ENCODE measurements at places on chromosomes 4 and X. TPM values are rescaled to one million over a fixed set of nuclear protein-coding genes. Genes with fewer than 3 reads are reported as not detected.

DNA sequence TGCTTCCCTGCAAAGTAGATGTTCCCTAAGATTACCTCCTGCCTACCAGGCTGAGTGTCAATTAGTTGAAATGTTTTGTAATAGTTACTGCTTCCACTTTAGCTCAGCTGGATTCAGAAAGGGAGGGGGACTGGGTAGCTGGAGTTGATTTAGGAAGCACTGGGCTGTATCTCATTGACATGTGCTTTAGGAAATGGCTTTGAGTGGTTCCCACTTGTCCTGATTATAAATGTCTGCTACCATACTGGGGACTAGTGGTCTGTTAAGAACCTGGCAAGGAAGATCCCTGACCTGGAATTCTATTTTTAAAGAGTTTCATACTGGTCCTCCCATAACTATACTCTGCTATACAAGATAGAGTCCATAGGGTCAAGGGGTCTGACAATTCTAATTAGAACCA lies 363.9 kb upstream of the PPP1R2C start:
- no peaks in the 10 kb centered on the region for H3K36me3 ChIP-seq
- no peaks in the 10 kb centered on the region for H3K27me3 ChIP-seq
- H3K4me1 ChIP-seq: no peaks in the 10 kb centered on the region
- no peak overlapping the region for H3K27ac ChIP-seq

DNA sequence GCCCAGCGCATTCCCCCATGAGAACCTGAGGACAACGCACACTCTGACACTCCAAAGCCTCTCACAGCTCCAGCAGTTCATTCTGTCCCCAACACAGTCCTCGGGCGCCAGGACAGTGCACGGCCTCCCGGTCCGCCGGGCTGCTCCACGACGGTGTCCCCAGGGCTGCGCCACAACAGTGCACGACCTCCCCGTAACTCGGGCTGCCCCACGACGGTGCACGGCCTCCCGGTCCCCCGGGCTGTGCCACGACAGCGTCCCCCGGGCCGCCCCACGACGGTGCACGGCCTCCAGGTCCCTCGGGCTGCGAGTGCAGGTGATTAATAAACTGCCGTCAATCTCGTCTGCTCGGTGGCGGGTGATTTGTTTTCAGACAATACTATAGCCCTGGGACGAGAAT lies 585.1 kb upstream of the FRG1 start:
- no peaks in the 10 kb centered on the region for H3K36me3 ChIP-seq
- H3K4me1 ChIP-seq: no peaks in the 10 kb centered on the region
- no peak overlapping the region for H3K27ac ChIP-seq
- H3K27me3 ChIP-seq: no peaks in the 10 kb centered on the region
- H3K4me3 ChIP-seq: no peak overlapping the region

SPANXD gene
- not detected for total RNA-seq

DNA sequence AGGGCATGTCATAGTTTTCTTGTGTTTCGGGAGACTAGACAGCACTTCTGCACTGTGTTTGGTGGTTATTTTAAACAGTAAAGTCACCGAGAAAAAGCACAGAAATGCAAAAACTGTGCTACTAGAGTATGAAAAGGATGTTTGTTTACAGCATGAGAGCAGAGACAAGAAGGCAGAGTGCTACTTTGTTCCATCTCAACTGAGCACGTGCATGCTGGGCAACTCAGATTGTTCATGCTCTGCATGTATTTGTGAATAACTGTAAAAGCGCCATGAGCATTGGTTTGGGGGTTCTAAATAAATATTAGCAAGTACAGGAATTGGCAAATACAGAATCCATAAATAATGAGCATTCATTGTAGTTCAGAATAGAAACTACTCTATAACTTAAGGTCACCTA lies 7.4 kb downstream of the EVC start:
- no peaks in the 10 kb centered on the region for H3K27me3 ChIP-seq
- no peak for DNase-seq
- no peaks in the 10 kb centered on the region for H3K4me1 ChIP-seq
- H3K27ac ChIP-seq: no peak overlapping the region
- H3K4me3 ChIP-seq: no peak overlapping the region

CT45A3 gene
- not detected for total RNA-seq

GRCh38 chrX:10015723-10016518 lies 48.8 kb downstream of the CLDN34 start:
- H3K27ac ChIP-seq: peak overlapping the region; percentile 74
- H3K4me3 ChIP-seq: peak overlapping the region; percentile 43
- DNase-seq: peak; percentile 45
- H3K4me1 ChIP-seq: peaks cover 37% of the 10 kb centered on the region
- no peaks in the 10 kb centered on the region for H3K27me3 ChIP-seq

- no peak within 1 kb of the TSS for H3K4me3 ChIP-seq
- no peaks in the 10 kb centered on the region for H3K27me3 ChIP-seq
- H3K27ac ChIP-seq: no peak within 1 kb of the TSS
- no peaks in the 10 kb centered on the region for H3K4me1 ChIP-seq
Observed at GRCh38 chrX:139708067-139708466, at the start of gene MCF2. Gene MCF2, minus strand, starts transcription at chrX:139708167. Its CDS starts 56,423 bp downstream, at chrX:139651744.

CXorf49B gene
- not detected for total RNA-seq

DNA sequence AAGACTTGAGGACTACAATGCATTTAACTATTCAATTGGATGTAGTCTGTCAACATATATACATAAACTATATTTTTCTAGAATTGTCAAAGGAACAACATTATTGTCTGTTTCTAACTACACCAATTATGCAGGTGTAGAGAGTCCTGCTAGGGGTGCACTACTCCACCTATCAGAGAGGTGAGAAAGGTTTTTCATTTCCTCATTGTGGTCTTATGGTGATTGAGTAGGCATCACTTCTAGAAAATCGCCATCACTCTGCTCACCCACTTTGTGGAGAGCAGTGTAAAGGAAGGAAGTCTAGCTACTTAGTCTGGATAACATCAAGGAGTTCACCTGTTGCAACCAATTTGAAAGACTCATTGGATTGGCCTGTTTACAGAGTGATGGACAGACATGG lies 4.4 kb upstream of the ADH1C start:
- no peaks in the 10 kb centered on the region for H3K36me3 ChIP-seq
- H3K27me3 ChIP-seq: no peaks in the 10 kb centered on the region
- no peak overlapping the region for H3K4me3 ChIP-seq

- no peaks in the 10 kb centered on the region for H3K36me3 ChIP-seq
- no peaks in the 10 kb centered on the region for H3K27me3 ChIP-seq
- H3K27ac ChIP-seq: no peak overlapping the region
- DNase-seq: no peak
- H3K4me1 ChIP-seq: no peaks in the 10 kb centered on the region
Observed at GRCh38 chr4:14257903-14258302, 630.4 kb upstream of the BOD1L1 start.

USP38 gene
- 26.0 TPM for total RNA-seq

TXK gene
- 3.0 TPM for total RNA-seq

GRCh38 chr4:61374447-61374891 lies 174.3 kb downstream of the ADGRL3 start:
- H3K4me1 ChIP-seq: no peaks in the 10 kb centered on the region
- H3K4me3 ChIP-seq: no peak overlapping the region
- H3K36me3 ChIP-seq: no peaks in the 10 kb centered on the region
- H3K27me3 ChIP-seq: no peaks in the 10 kb centered on the region

NPY5R gene
- total RNA-seq: 0.29 TPM

GRCh38 chr4:63817196-63817865 lies 591.9 kb downstream of the TECRL start:
- no peak overlapping the region for H3K4me3 ChIP-seq
- H3K36me3 ChIP-seq: no peaks in the 10 kb centered on the region
- H3K4me1 ChIP-seq: no peaks in the 10 kb centered on the region
- DNase-seq: no peak

DNA sequence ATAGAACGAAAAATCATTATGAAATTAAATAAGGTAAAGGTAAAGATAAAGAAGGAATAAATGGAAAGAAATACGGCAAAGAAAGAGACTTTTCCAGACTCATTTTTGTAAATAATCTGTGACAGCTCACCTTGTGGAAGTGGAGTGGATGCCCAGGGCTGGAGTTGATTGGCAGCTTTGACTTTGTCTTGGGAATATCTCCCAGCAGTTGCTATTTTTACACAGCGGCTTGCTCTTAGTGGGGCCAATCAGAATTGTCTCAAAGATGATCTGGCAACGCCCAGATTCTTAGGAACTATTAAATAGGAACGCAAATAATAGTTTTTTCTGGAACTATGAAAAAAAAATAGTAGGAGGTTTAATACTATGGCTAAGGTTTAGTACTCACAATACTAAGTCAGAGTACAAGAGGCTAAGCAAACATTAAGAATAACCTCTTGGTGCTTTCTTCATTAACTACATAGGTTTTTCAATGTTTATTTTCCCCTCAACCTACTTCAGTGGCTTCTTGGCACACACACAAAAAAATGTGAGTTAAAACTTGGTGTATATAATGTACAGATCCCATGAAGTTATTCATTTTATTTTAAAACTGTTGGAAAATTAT lies 132.7 kb downstream of the TRAM1L1 start:
- no peak overlapping the region for H3K4me3 ChIP-seq
- DNase-seq: peak; percentile 16

DNA sequence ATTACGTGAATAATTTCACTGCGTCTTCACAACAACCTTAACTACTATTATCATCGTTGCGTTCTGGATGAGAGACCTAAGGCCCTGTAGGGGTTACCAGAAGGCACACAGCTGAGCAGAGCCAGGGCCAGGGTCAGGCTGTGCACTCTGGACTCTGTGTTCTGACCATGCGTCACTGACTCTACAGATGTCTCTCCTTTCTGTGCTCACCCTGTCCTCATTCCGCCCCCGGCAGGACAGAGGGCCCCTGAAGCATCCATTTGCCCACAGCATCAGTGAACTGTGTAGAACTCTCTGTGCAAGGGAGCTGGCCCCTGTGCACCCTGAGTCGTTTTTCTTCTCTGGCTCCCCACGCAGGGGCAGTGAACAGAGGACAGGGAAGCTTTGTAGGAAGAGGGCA lies 21.3 kb downstream of the GPKOW start:
- no peak for DNase-seq
- H3K27ac ChIP-seq: no peak overlapping the region
- no peak overlapping the region for H3K4me3 ChIP-seq
- no peaks in the 10 kb centered on the region for H3K27me3 ChIP-seq

GRCh38 chrX:621705-622503 lies 8.7 kb upstream of the SHOX start:
- H3K27ac ChIP-seq: no peak overlapping the region
- no peak overlapping the region for H3K4me3 ChIP-seq
- peaks cover 79% of the 10 kb centered on the region for H3K27me3 ChIP-seq
- no peaks in the 10 kb centered on the region for H3K36me3 ChIP-seq
- peaks cover 8% of the 10 kb centered on the region for H3K4me1 ChIP-seq

COL4A6 gene
- 1.4 TPM for total RNA-seq

Data from left lung (tissue), 14 donors.